ENCODE measurements at places on chromosomes 2 and 18.

DNA sequence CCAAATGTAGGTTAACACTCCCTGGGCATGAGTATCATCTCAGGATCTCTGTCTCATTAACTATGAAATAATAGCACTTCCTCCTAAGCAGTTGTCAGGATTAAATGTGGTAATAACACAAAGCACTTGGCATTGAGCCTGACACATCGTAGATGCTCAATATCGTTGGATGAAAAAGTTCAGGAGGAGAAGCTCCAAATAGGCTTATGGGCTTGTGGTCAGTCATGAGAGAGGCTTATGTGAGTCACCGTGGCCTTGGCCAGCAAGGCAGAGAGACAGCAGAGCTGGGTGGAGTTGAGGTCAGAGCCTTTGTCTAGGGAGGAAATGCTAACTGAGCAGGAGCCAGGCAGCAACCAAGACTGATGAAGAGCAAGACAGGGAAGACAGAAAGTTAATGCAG, 68.3 kb upstream of the PPM1B start:
- DNase-seq, result peak; percentile 35

DNA sequence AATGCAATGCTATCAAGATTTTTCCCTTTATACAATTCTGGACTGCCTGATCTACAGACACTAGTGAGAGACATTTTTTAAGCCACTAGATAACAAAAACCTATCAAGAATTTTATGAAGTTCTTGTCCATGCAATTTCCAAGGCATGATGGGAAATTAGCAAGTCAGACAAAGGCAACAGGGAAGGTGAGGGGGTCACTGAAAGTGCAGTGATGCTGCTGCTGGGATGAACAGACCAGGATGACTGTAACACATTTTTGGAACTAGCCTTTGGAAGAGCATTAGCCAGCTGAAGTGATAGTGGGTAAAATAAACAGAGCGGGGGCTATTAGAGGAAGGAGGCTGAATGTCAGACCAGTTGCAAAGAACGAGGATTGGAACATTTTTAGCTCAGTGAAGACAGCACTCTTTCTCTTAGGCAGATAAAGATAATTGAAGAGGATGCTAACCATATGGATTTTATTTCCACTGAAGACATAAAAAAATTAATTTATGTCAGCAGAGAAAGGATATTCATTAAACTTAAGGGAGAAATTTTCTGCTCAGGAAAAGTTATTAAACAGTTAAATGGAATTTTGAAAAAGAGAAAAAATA, 17.9 kb downstream of the NRXN1 start:
- no peak for DNase-seq

- no peak for DNase-seq
Measured at GRCh38 chr2:10380048-10380926, 67.8 kb downstream of the ODC1 start.

DNA sequence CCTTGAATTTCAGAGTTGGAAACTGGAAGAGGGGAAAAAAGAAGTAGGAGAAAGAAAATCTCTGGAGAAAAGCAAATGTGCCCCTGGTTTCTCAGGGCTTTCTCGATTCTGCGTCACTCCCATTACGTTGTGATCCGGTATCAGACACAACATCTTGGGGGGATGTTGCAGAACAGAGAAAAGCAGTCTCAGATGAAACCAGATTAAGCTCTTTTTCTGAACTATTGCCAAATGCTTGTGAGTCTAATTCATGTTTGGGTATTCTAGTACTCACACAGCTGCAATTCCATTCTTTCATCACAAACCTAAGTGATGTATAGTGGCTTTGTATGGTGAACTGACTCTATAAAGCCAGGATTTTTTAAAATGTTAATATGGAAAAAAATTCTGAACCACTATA, 233.2 kb downstream of the TCF4 start:
- DNase-seq, result peak; percentile 55

DNA sequence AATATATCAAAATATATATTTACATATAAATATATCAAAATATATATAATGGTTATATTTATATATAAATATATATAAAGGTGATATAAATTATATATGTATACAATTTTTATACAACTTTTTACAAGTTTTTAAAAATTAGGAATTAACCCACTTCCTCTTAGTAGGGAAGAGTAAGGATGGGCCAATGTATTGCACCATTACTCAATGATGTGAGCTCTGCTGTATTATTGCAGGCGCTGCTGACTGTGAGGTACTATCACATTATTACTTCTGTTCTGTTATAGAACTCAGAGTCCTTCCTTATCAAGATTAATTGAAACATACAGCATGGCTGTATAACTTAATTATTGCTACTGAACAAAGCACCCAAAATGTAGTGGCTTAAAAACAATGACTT, 46.0 kb downstream of the CCDC195 start:
- no peak for DNase-seq

DNA sequence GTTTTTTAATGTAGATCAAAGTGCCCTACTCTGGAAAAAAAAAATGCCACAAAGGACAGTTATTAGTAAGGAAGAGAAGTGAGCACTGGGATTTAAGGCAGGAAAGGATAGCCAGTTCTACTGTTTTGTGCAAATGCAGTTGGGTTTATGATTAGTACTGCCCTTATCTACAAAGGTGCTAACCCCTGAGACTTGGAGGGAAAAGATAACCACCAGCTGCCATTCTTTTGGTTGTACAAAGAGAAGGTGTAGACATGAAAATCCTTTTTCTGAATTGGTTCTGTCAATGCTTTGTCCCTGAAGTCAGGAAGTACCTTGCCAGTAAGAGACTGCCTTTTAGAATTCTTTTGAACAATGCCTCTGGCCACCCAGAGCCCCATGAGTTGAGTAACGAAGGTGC, 11.3 kb downstream of the APLF start:
- no peak for DNase-seq

DNA sequence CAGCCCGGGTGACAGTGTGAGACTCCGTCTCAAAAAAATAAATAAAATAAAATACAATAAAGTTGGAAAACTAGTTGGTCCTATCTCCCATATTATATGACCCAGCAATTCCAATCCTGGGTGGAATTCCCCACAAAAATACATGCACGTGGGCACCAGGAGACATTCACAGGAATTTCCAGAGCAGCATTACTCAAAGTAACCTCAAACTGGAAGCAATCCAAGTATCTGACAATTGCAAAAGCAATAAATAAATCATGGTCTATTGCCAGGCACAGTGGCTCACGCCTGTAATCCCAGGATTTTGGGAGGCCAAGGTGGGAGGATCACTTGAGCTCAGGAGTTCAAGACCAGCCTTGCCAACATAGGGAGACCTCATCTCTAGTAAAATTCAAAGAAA, 101.2 kb upstream of the MAP4K4 start:
- DNase-seq, result no peak
